Adipocyte (in vitro differentiated cells): ENCODE measurements at places on chromosomes 3 and 15.
A peak's percentile ranks its signal among the peaks of the same experiment; 100 is the strongest.

DNA sequence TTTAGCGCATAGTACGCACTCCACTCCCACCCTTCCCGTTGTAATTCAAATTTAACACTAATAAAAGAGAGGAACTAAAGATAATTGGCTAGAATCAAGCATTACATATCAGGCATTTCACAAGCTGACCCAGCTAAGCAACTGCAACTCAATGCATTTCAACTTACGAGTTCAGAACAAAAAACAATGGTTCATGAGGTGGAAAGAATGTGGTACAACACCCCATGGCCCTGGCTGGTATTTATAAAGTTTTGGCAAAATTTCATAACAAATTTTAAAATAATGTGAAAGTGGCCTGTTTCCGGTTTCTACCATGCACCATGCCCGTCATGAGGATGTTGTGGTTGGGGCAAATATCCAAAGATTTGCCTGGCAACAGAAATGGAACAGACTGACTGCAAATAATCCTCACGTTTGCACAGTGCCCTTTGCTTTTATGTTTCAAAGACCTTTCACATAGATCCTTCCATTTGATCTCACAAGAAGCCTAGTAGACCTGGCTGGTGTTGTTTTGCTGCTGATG, 455.3 kb upstream of the NR2F2 start:
- peak; percentile 83 for DNase-seq

- no peak for DNase-seq
These were observed 340.0 kb upstream of the SATB1 start for GRCh38 chr3:18765161-18765560.

- peak; percentile 11 for DNase-seq
These were observed 517.6 kb upstream of the ROBO1 start for GRCh38 chr3:80285388-80285787.

DNA sequence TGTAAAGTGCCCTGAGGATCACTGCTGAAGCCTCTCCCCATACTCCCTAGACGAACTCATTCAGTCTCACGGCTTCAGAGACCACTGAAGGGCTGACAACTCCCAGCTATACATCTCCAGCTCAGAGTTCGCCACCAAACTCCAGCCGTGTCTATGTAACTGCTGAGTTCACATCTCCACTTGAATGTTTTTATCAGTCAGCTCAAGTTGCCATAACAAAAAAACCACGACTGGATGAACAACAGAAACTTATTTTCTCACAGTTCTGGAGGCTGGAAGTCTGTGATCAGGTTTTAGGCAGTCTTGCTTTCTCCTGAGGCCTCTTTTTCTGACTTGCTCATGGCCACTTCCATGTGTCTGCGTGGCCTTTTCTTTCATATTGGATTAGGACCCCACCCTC, 223.0 kb upstream of the LRRFIP2 start:
- DNase-seq, result no peak

GRCh38 chr15:63474810-63475316, 29.5 kb upstream of the USP3 start:
- DNase-seq, result no peak

DNA sequence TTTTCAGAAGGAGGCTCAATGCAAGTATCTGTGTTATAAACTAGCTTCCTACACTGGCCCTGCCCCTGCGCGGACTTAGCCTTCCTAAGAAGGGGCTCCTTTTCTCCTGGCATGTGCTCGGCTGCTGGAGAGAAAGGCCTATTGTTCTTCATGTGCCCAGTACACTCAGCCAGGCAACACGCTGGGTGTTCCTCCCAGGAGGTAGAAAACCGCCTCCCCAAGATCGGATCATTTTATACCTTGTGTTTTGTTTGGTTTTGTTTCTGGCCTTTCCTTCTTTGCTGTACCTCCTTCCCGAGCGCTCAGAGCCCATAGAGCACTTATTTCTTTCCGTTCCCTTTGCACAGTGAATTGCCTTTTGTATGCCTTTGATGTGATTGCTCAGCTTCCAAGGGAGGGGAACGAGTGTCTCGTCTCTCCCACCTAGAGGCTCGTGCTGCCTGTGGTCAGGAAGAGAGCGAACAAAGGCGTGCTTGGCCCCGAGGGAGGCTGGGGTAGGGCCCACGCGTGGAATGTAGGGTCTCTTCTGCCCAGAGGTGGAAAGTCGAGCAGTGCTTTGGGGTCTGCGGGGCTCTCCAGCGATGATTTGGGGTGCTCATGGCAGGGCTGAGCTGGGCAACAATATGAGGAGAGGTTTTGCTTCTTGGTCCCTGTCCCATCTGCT, 30.0 kb downstream of the CCNL1 start:
- no peak for DNase-seq

DNA sequence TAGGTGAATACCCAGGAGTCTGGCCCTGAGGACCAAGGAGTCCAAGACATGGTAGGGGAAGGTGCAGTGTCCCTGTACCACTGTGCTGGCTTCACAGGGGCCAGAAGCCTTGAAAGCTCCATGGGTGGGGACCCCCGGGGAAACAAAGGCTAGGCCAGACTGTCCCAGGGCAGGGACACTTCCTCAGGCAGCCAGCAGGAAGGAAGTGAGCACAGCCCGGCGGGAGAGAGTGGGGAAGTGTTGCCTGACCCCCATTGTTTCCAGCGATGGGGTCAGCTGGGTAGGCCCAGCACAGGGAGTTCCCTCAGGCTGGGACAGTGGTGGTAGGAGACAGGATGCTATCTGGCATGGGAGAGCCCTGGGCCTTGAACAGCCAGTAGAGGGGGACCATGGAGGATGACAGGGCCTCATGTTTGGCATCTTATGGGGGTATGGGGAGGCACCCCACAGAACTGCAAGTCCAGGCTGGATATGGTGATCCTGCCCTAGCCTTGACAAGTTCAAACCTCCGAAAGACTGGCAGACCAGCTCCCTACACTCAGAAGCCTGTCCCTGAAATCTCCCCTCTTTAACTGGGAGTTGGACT, 1.2 kb upstream of the HYAL2 start:
- DNase-seq, result no peak

- DNase-seq, result peak; percentile 76
These were observed 33.0 kb upstream of the DENND4A start for GRCh38 chr15:65824941-65825544.

DNA sequence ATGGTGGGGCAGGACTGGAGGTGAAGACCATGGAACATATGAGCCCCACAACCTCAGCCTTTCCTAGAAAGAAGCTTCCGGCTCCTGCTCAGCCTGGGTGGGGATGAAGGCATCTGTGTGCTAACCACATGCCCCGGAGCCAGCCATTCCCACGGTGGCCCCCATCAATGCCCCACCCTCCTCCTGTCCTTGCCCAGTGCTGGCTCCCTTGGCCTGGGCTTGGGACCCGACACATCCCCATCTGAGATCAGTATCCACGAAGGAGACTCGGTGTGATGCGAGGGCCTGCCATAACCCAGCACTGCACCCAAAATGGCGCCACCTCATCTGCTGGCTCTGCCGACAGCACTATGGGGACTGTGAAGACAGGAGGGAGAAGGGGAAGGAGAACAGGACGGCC, 16.5 kb upstream of the PLXND1 start:
- no peak for DNase-seq

DNA sequence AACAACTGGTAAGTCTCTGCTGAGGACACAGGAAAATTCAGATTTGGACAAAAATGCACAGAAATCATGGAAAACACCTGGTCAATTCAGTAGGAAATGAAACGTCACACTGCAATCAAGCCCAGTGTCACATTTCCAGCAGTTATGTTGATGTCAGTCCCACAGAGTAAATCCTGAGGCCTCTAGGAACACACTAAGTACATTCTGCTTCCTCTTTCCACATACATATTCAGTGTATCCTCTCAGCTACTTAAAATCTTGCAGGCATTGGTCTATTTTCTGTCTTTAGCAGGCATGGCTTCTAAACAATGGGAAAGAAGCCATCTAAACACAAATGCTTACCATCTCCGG, 207.8 kb downstream of the PLCL2 start:
- no peak for DNase-seq

DNA sequence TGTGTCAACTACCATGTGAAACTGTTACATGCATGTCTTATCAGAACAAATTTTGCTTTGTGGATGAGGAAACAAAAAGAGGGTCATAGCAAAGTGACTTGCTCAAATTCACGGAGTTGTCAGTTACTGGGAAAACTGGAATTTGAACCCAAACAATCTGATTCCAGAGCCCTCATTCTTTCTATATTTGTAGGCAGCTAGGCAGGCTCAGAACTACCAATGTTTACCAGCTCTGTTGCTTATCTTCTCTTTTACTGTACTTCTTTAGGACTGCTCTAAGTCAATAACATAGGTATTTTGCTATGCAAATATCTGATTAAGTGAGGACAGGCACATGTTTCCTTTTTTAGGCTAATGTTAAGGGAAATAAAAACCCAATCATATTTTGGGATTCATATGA, 450.5 kb downstream of the ZPLD1 start:
- DNase-seq, result no peak

GRCh38 chr3:166446291-166446690, 609.1 kb upstream of the BCHE start:
- no peak for DNase-seq

- peak; percentile 95 for DNase-seq
These were observed at the start of gene MRAS for GRCh38 chr3:138347960-138348753. TSS of gene MRAS (plus strand) at chr3:138348579. CDS start at chr3:138372884, 24,305 bp downstream.

DNA sequence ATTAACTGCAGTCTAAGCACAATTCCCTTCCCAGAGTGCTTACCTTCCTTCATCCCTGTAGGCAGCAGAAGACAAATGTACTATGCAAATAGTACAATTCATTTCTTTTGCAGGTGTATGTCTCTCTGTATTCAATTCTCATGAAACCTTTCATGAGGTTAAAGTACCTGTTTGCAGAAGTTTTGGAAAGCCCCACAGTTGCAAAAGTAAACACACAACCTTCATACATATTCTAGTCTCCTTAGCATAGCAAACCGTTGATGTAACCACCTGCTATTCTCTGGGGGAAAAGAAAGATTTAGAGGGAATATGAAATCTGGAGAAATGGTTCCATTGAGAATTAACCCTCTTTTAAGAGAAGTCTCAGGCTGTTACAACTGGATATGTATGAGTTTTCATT, 200.3 kb upstream of the SUCLG2 start:
- no peak for DNase-seq

- DNase-seq, result peak; percentile 84
These were observed 3.0 kb downstream of the SLC51A start for GRCh38 chr3:196219194-196219969.

DNA sequence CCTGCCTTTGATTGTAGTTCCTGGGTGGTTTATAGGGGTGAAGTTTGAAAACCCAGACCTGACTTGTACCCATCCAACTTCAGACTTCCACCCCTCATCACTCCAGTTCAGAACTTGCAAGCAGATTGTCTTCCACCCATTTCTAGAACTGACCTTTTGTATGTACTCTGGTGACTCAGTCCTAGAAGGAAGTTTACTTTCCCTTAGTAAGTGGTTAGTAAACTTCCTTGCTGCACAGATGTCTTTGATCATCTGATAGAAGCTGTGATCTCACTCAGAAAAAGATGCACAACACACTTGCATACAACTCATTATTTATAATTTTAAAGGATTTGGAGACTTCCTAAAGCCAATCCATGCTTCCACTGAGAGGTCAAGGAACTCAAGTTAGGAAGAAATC, 368.0 kb downstream of the MFSD1 start:
- DNase-seq, result peak; percentile 71

DNA sequence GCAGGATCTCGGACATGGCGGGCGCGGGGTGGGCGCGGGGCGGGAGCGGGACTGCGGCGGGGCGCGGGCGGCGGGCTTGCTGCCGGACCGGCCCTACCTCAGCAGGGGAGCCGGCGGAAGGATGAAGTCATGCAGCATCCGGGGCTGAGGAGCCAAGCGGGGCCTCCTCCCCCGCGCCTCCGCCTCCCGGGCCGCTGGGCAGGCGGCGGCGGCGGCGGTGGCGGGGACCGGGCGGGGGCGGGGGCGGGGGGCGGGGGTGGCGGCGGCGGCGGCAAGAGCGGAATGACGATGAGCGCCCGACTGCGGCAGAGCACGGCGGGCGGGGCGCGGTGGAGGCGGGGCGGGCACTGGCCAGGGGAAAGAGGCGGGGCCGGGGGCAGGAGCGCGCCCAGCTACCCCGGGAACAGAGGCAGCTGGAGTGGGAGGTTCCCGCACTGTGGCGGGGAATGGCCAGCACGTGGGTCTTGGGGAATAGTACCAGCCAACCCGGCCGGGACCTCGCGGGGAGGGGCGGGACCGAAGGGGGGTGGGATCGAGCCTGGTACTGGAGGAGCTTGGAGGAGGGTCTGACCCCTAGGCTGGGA, at the start of gene CAMK2N2:
Gene CAMK2N2, minus strand, starts transcription at position 284 of the 584 bp plus-strand sequence. Its CDS starts 268 bp downstream, at position 16.
- DNase-seq, result peak; percentile 72

DNA sequence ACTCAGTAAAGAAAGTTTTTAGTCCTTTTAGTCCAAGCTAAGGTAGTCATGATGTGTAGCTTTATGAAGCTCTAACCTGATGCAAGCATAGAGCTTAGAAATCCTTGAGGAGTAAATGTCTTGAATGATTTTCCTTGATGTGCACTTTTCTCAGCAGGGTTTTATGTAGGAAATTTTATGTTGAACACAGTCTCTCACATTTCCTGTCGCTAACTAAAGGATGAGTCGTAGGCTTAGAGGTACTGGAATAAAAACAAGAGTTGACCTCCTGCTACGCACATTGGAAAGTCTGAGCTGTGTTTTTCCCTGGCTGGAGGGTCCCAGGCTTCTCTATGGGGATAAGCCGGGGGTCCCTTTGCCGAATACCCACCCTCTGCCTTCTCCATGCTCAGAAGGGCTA, 34.7 kb upstream of the ZPLD1 start:
- peak; percentile 0 for DNase-seq

DNA sequence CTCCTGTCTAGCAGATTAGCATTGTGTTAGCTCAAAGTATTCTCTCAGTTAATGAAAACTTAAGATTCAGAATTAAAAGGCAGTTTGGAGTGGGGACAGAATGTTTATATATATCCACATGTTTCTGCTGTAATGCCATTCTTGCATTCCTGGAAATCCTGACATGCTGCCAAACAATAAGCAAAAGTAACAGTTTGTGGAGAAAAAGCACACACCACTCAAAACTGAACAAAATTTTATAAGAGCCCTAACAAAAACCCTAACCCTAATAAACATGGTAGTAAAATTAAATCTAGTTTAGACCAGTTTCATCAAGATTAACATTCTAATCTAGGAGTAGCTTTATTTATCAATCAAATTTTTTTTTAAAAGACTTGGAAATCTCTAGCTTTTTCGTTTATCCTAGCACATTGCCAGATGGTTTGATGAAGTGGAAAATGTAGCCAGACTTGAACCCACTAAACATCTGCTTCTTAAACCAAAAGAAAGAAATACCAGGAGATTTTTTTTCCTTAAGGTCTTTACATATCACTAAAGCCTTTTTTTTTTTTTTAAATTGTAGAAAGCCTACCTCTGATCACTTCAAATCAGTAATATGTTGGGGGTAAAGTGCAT, 3.7 kb downstream of the TCAIM start:
- peak; percentile 88 for DNase-seq

GRCh38 chr3:137020315-137020714, 62.5 kb downstream of the IL20RB start:
- DNase-seq, result no peak

GRCh38 chr3:133999891-134000685, 29.6 kb downstream of the SLCO2A1 start:
- DNase-seq, result no peak

DNA sequence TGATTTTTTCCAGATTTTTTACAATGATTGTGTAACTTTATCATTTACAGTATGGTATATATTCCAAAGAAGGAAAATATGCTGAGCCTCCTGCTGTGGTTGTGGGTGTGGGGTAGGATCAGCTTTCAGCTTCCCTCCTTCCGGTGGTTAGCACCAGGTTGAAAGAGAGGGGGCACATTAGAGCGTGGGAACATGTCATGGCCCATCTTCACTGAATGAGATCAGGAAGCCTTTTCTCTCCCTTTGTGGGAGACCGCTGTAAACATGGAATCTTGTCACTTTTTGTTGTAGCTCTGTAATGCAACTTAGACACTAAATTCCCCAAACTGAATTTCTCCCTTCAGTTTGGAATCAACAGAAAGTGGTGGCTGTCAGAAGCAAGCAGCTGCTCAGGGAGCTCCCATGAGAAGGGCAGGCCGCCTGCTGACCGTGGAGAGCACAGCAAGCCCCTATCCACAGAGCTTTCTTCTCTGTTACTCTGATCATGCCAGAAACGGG, 86.7 kb upstream of the LIMD1 start:
- DNase-seq, result peak; percentile 68
